ENCODE measurements at places on chromosomes 3 and 15.

GRCh38 chr15:63334821-63335220 is 46.8 kb downstream of the CA12 start:
- no peak for DNase-seq

GRCh38 chr3:54261141-54261540 is 138.8 kb downstream of the CACNA2D3 start:
- DNase-seq: no peak

DNA sequence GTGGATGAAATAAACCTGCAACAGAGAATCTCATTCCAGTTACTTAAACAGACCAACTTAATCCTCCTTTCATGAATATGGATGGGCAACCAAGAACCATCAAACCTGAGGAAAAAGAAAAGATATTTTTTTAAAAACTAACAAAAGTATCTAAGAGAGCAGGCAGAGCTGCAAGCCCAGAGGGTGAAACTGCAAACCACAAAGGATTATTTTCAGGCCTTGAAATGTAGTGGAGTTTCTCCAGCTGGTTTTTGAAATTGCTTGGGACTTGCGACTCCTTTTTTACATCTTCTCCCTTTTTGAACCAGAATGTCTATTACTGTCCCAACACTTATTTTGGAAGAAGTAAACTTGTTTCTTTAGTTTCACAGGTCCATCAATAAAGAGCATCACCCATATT is 87.4 kb downstream of the STAG1 start:
- DNase-seq: no peak

GRCh38 chr3:123286308-123287023 is 84.7 kb downstream of the SEC22A start:
- DNase-seq: no peak

- DNase-seq: no peak
Measured at GRCh38 chr3:140298043-140298442, 363.1 kb downstream of the CLSTN2 start.

DNA sequence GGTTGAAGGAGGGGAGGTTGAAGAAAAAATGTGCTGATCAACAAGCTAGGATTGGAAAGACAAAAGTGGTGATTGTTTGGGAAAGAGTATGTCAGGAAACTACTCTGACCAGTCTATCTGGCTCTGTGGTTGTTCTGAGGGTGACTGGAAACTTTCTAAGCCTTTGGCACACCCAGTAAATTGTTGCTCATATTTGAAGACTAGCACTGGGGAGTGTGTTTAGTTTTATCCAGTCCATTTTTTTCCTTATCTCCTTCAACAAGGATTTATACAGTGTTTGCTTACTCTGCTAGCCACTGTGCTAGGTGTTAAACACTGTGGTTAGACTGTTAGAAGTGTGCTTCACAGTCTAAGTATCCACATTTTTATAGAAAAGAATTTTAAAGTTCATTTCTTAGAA is 28.8 kb downstream of the PPM1L start:
- no peak for DNase-seq

- no peak for DNase-seq
Measured at GRCh38 chr15:70625438-70625837, 137.9 kb downstream of the UACA start.

DNA sequence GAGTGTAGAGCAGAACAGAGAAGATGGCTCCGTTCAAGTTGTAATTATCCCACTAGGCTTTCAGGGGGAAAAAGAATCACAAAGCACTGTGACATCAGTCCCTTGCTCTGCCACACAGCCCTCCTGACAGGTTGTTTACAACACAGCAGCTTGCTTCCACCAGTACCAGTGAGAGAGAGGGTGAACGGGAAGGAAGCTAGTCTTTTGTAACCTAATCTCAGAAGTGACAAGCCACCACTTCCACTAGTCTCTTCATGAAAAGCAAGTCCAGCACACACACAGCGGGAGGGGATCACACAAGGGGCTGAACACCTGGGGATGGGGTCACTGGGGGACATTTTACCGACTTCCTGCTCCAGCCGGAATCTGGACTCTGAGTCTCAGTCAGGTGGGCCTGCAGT is 86.3 kb downstream of the FAM81A start:
- DNase-seq: no peak

GRCh38 chr15:100922192-100923040 is 3.3 kb downstream of the LRRK1 start:
- no peak for DNase-seq

DNA sequence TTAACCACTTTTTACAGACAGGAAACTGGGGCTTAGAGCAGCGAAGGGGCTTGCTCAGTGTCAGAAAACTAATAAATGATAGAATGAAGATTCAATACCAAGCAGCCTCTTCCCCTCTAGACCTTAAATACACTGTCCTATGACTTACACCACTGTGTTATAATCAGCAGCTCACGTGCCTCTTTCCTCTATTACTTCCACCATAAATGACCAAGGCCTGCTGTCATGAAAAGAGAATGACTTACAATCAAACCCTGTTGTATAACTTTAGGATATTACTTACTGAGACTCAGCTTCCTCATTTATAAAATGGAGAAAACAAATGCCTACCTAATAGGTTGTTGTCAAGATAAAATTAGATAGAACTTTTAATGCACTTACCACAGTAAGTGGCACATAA is 11.6 kb downstream of the FMN1 start:
- no peak for DNase-seq

DNA sequence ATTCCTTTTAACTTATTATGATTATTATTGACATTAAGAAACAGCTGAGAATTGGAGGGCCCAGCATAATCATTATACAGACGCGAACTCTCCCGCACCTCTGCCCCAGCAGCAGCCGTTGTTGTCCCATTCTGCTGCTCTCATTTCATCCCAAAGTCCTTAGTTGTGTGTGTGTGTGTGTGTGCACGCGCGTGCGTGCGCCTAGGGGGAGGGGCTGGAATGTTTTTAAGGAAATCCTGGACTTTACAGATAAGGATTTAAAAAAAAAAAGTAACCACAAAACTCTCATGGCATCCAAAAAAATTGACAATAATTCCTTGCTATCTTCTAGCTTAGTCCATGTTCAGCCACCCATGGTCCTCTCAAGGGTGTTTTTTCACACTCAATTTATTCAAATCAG is 134.2 kb downstream of the WNT7A start:
- DNase-seq: no peak

- DNase-seq: no peak
Measured at GRCh38 chr3:40191850-40192448, 117.6 kb upstream of the EIF1B start.

- DNase-seq: no peak
Measured at GRCh38 chr3:53694046-53694445, 152.2 kb downstream of the CHDH start.

Measured in AG04449 (cell line).